Sciatic nerve (tissue), 2 donors: ENCODE measurements at places on chromosomes 4 and X.

GRCh38 chr4:32192363-32192762 is 1472.2 kb downstream of the PCDH7 start:
- DNase-seq, result no peak

DNA sequence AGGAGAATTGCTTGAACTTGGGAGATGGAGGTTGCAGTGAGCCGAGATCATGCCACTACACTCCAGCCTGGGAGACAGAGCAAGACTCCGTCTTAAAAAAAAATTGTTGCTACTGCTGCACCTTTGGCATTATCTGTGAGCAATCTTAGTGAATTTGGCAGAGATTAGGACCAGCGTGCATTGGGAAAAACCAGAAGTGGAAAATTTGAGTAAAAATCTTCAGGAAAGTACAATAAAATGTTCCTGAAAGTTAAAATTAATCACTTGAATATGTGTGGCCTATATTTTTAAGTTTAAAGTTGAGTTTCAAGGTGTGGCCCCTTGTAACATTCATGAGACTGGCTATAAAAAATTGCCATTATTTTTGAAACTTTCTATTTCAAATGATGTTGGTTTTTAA is 85.1 kb downstream of the SPRY1 start:
- no peak for DNase-seq

DNA sequence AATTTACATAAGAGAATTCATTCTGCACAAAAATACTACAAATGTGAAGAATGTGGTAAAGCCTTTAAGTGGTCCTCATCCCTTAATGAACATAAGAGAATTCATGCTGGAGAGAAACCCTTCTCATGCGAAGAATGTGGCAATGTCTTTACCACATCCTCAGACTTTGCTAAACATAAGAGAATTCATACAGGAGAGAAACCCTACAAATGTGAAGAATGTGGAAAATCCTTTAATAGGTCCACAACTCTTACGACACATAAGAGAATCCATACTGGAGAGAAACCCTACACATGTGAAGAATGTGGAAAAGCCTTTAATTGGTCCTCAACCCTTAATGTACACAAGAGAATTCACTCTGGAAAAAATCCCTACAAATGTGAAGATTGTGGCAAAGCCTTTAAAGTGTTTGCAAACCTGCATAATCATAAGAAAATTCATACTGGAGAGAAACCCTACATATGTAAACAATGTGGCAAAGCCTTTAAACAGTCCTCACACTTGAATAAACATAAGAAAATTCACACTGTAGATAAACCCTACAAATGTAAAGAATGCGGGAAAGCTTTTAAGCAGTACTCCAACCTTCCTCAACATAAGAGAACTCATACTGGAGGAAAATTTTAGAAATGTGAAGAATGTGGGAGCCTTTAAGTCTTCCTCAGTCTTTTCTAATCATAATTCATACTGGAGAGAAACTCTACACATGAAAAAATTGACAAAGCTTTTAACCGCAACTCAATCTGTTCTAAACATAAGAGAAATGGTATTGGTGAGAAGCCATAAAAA is 37.4 kb downstream of the ZNF718 start:
- DNase-seq, result no peak

- DNase-seq, result no peak
Measured at GRCh38 chrX:129650183-129650689, 4.5 kb downstream of the APLN start.

DNA sequence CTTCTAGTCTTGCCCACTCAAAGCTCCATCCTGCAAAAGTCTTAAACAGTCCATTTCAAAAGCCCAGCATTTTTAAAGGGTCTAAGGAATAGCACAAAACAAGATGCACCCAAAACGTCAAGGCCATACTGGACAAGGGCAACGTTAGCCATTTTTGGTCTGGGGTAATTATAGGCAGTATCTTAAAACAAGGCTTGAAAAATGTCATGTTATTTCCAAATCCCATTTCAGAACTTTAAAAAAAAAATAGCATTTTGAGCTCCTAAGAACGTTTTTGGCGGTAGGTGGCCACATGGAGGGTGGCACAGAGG is 584 bp upstream of the TMEM165 start:
- DNase-seq, result no peak

- no peak for DNase-seq
Measured at GRCh38 chr4:182258441-182259000, 15.3 kb downstream of the TENM3 start.
